ENCODE measurements at places on chromosomes 1 and 21.

- no peak for DNase-seq
- no peaks in the 10 kb centered on the region for H3K36me3 ChIP-seq
- no peak overlapping the region for H3K4me3 ChIP-seq
- H3K27me3 ChIP-seq, result no peaks in the 10 kb centered on the region
These were observed 122.7 kb downstream of the RYR2 start for GRCh38 chr1:237164406-237165352.

- H3K27ac ChIP-seq, result no peak overlapping the region
- H3K4me3 ChIP-seq, result no peak overlapping the region
- H3K4me1 ChIP-seq, result no peaks in the 10 kb centered on the region
- no peaks in the 10 kb centered on the region for H3K27me3 ChIP-seq
These were observed 24.5 kb upstream of the SLC1A7 start for GRCh38 chr1:53166912-53167311.

DNA sequence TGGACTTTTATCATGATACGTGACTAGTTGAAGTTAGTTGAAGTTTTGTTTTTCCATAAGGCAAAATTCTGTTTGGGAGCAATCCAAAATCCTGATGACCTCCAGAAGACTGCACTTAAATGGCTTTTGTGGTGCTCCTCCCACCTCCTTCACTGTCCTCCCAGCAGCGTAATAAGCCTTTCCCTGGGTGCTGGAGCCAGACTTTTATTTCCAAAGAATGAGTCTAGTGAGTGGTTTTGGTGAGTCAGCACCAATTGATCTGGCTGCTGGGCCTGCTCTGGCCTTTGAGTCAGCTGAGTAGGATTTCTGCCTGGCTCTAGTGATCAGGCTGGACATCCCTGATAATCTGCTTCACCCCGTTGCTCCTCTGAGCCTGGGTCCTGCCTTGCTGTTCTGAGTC lies 21.7 kb upstream of the KCND3 start:
- no peaks in the 10 kb centered on the region for H3K27me3 ChIP-seq
- peak; percentile 56 for DNase-seq
- no peak overlapping the region for H3K4me3 ChIP-seq
- H3K27ac ChIP-seq, result no peak overlapping the region

- DNase-seq, result no peak
- H3K27ac ChIP-seq, result no peak overlapping the region
- H3K4me1 ChIP-seq, result peaks cover 7% of the 10 kb centered on the region
- H3K4me3 ChIP-seq, result no peak overlapping the region
- H3K36me3 ChIP-seq, result no peaks in the 10 kb centered on the region
These were observed 46.0 kb upstream of the RGL1 start for GRCh38 chr1:183758913-183759312.

DNA sequence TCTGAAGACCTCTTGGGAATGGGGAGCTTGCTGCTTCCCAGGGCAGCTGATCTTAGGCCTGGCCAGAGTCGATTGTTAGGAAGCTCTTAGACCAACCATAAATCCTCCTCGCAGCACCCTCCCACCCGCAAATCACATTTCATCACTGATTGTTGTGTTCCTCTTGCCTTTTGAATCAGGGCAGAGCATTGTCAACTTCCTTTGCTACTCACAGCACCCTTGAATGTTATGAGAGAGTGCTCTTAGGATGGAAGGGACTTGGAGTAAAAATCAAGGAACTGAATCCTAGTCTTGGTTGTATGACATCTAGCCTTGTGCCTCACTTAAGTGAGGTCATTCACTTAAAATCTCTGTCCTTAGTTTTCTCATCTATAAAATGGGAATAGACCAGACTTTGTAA lies 3.0 kb downstream of the VASH2 start:
- H3K27ac ChIP-seq, result no peak overlapping the region
- H3K27me3 ChIP-seq, result peaks cover 4% of the 10 kb centered on the region
- no peak overlapping the region for H3K4me3 ChIP-seq
- H3K4me1 ChIP-seq, result peaks cover 15% of the 10 kb centered on the region

DNA sequence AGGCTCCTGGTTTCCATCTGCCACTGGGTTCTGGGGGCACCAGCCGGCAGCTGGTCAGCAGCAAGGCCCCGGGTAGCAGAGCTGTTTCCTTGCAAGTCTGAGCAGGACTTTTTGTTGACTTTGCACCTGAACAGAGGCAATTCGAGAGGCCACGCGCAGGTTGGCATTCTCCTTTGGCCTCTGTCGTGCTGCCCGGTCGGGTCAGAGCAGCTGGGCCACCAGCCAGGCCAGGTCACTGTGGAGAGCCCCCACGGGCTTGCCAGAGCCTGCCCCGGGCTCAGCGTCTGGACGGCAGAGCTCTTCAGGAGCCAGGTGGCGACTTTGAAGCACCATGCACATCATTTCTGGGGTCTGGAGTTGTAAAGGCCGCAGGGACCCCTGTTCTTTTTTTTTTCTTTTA lies 28.4 kb upstream of the TMEM52 start:
- no peak for DNase-seq
- no peaks in the 10 kb centered on the region for H3K27me3 ChIP-seq
- H3K4me1 ChIP-seq, result no peaks in the 10 kb centered on the region
- H3K4me3 ChIP-seq, result no peak overlapping the region
- H3K36me3 ChIP-seq, result no peaks in the 10 kb centered on the region
- no peak overlapping the region for H3K27ac ChIP-seq

DNA sequence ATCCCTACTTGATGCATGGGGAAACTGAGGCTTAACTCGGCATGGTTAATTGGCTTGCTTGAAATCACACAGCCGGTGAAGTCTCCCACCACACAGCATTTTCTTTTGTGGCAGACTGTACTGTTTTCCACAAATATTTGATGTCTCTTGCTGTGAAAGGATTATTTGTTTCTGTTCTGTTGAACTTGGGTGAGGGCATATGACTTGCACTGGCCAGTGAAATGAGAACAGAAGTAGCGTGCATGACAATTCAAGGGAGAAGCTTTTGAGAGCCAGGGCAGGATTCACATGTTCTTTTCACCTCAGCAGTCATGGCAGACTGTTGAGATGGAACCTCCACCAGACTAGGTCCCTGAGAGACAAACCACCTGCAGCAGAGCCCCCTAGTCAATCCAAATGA lies 11.7 kb upstream of the AK2 start:
- H3K27ac ChIP-seq, result no peak overlapping the region
- H3K4me3 ChIP-seq, result no peak overlapping the region
- DNase-seq, result no peak
- H3K36me3 ChIP-seq, result no peaks in the 10 kb centered on the region
- H3K27me3 ChIP-seq, result no peaks in the 10 kb centered on the region
- peaks cover 12% of the 10 kb centered on the region for H3K4me1 ChIP-seq

DNA sequence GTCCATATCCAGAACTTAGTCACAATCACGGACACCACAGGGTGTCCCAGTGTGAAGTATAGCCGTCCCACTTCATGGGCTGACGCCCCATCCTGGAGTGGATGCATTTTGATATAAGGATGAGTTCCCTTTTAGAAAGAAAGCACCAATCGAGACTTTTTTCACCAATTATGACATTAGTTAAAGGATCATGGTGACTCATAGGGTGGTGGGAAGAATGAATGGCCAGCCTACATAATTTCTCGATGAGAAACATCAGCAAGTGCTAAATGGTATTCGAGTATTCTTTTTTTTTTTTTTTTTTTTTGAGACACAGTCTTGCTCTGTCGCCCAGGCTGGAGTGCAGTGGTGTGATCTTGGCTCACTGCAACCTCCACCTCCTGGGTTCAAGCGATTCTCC lies 38.5 kb upstream of the USP1 start:
- peak; percentile 89 for DNase-seq
- H3K4me3 ChIP-seq, result no peak overlapping the region
- H3K4me1 ChIP-seq, result no peaks in the 10 kb centered on the region
- no peaks in the 10 kb centered on the region for H3K36me3 ChIP-seq

DNA sequence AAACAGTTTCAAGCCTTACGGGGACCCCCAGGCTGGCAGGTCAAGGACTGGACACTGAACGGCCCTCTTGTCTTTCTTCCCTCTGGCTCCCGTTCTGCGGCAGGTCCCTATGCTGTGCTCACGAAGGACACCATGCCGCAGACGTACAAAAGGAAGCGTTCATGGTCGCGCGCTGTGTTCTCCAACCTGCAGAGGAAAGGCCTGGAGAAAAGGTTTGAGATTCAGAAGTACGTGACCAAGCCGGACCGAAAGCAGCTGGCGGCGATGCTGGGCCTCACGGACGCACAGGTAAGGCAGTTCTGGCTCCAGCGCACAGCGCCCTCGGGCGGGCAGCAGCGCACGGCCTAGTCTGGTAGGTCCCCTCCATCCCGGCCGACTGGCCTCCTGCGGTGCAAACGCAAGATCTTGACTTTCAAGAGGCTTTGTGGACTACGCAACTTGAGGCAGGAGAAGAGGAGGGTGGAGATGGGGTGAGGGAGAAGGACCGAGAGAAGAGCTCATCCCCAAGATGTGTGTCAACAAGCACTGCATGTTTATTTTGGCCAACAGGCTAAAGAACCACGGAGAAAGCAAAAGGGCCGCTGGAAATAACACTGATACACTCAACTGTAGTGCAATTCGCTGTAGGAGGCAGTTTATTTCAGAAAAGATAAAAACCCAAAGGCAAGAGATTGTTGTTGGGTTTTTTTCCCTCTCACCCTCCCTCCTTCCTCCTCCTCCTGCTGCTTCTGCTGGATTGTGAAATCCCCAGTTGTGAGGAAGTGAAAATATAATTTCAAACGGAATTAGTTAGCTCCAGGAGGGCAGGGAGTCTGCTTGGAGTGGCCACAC lies 3.0 kb downstream of the HLX start:
- H3K36me3 ChIP-seq, result no peaks in the 10 kb centered on the region
- peaks cover 4% of the 10 kb centered on the region for H3K4me1 ChIP-seq
- peaks cover 49% of the 10 kb centered on the region for H3K27me3 ChIP-seq
- DNase-seq, result no peak

GRCh38 chr1:226763905-226764264 lies 24.8 kb upstream of the ITPKB start:
- no peaks in the 10 kb centered on the region for H3K27me3 ChIP-seq
- peaks cover 17% of the 10 kb centered on the region for H3K4me1 ChIP-seq
- DNase-seq, result peak; percentile 86
- no peak overlapping the region for H3K4me3 ChIP-seq
- no peaks in the 10 kb centered on the region for H3K36me3 ChIP-seq
- peak overlapping the region; percentile 50 for H3K27ac ChIP-seq

Measured in astrocyte (in vitro differentiated cells and primary cell).